ENCODE measurements at places on chromosomes 16 and 17. TPM values are rescaled to one million over a fixed set of nuclear protein-coding genes. Genes with fewer than 3 reads are reported as not detected.

GRCh38 chr16:84184775-84185174 lies 2.1 kb downstream of the TAF1C start:
- DNase-seq, result no peak

Gene ETV4
- total RNA-seq, result 10.6 TPM

- no peak for DNase-seq
These were observed 11.8 kb downstream of the MRM1 start for GRCh38 chr17:36613155-36613554.

- DNase-seq, result no peak
These were observed 42.3 kb upstream of the RBFOX3 start for GRCh38 chr17:79652999-79653643.

Data from astrocyte (in vitro differentiated cells and primary cell).